ENCODE measurements at places on chromosomes 12 and 14. TPM values are rescaled to one million over a fixed set of nuclear protein-coding genes. Genes with fewer than 3 reads are reported as not detected.

OSBPL8 gene
- total RNA-seq, result 66.5 TPM

- DNase-seq, result no peak
Observed at GRCh38 chr12:52007158-52007921, 594 bp downstream of the TAMALIN start.

DNA sequence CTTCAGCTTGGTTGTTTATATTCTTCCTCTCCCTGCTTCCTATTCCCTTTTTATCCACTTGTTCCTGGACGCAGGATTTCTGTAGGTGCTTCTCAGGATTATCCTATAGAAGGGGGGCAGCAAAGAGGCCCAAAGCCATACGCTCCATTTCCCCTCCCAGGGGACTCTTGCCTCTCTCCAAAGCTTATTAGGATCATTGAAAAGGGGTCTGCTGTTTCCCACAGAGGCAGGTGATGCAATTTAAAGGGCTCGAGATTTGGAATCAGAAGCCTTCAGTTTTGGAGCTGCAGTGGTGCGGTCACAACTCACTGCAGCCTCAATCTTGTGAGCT lies 31.5 kb upstream of the SYNDIG1L start:
- no peak for DNase-seq

DNA sequence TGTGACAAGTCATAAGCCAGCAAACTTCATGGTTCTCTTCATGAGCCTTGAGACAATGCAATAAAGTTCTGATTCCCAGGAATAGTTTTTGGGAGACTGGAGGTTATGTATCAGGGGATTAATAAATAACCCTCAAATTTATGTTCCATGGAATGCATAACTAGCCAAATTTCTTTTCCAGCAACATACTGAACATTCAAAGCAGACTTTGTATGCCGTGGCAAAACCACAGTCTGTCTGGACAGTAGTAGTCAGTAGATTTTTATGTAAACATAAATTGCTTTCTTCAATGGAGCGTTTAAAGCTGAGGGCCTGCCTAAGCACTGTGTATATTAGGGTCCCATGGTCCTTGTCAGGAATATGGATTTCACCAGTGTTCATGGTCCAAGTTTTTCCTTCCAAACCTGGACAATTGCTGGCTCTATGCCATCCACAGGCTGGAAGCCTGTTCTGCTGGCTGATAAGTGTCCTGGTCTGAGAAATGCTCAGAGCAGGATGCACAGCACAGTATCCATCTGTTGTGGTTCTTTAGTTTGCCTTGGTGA lies 144.9 kb downstream of the SRGAP1 start:
- DNase-seq, result no peak

DNA sequence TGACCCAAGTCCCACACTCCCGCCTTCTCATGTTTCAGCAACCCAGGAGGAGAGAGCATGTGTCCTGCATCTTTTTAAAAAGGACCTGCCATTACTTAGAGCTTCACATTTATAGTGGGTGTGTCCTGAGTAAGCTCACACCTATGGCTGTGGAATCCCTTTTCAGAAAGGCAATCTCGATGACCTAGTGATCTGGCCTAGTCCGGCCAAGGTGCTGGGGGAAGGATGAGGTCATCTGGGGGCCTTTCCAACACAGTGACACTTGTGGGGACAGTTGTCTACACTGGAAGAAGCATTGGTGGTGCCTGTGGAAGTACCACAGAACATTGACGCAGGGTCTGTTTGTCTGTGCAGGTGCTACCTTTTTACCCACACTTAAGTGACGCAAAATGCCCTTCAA lies 8.2 kb downstream of the TCP11L2 start:
- DNase-seq, result no peak
